Large intestine (tissue), 12 donors: ENCODE measurements at places on chromosomes 1 and 21. TPM values are rescaled to one million over a fixed set of nuclear protein-coding genes. Genes with fewer than 3 reads are reported as not detected.

DNA sequence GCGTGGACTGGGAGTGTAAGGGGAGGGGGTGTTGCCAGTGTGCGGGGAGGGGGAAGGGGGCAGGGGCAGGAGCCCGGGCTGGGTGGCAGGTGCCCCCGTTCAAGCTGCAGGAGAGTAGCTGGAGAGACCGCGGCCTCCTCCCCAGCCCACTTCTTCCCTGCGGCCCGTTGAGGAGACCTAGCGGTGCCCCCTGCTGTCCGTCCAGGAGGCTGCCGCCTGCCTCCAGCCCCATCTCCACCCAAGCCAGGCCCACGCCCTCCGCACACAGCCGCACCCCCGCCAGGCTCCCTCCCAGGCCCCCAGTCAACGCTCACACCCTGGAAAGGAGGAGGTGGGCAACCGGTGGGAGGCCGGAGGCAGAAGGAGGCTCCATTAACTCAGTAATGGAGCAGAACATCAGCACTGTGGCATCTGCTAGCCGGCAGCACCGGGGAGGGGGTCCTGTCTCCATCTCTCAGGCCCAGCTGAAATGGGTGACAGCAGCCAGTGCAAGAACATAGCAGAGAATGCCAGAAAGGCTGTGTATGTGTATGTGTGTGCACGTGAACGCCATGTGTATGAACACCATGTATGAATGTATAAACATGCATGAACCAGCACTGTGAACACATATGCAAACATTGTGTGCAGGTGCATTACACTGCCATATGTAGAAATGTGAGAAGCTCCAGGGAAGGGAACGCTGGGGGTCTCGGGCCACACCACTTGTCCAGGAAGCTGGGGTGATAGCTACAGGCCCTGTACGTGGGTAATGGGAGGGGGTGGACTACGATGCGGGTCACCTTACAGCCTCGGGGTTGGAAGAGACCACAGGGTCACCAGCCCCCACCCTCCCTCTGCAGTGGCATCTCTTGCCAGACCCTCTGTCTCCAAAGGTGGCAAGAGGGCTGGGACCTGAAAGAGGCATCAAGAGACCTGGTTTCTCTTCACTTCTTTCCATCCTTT is 84.6 kb downstream of the SYT2 start:
- H3K27ac ChIP-seq = no peak overlapping the region
- peak; percentile 56 for DNase-seq
- H3K36me3 ChIP-seq = no peaks in the 10 kb centered on the region

GRCh38 chr1:115782571-115783281 is 14.2 kb upstream of the CASQ2 start:
- no peak overlapping the region for H3K4me3 ChIP-seq
- DNase-seq = peak; percentile 11
- no peak overlapping the region for H3K27ac ChIP-seq
- H3K27me3 ChIP-seq = peaks cover 4% of the 10 kb centered on the region
- no peaks in the 10 kb centered on the region for H3K4me1 ChIP-seq
- no peaks in the 10 kb centered on the region for H3K36me3 ChIP-seq

- no peaks in the 10 kb centered on the region for H3K4me1 ChIP-seq
- DNase-seq = no peak
- H3K4me3 ChIP-seq = no peak overlapping the region
- H3K27me3 ChIP-seq = no peaks in the 10 kb centered on the region
- H3K36me3 ChIP-seq = peaks cover 2% of the 10 kb centered on the region
These were observed 94.9 kb downstream of the ZNF644 start for GRCh38 chr1:90926971-90927370.

- H3K36me3 ChIP-seq = no peaks in the 10 kb centered on the region
- no peaks in the 10 kb centered on the region for H3K4me1 ChIP-seq
- DNase-seq = no peak
- H3K4me3 ChIP-seq = no peak overlapping the region
These were observed 87.2 kb downstream of the SPAG17 start for GRCh38 chr1:118097622-118098348.

GRCh38 chr1:240241278-240241677 is 149.6 kb downstream of the FMN2 start:
- no peak for DNase-seq
- no peaks in the 10 kb centered on the region for H3K4me1 ChIP-seq
- no peak overlapping the region for H3K27ac ChIP-seq
- no peaks in the 10 kb centered on the region for H3K27me3 ChIP-seq
- no peaks in the 10 kb centered on the region for H3K36me3 ChIP-seq

- H3K27ac ChIP-seq = no peak overlapping the region
- peaks cover 5% of the 10 kb centered on the region for H3K36me3 ChIP-seq
- H3K4me3 ChIP-seq = no peak overlapping the region
- H3K27me3 ChIP-seq = no peaks in the 10 kb centered on the region
These were observed 18.0 kb downstream of the TRIM62 start for GRCh38 chr1:33163621-33164519.

DNA sequence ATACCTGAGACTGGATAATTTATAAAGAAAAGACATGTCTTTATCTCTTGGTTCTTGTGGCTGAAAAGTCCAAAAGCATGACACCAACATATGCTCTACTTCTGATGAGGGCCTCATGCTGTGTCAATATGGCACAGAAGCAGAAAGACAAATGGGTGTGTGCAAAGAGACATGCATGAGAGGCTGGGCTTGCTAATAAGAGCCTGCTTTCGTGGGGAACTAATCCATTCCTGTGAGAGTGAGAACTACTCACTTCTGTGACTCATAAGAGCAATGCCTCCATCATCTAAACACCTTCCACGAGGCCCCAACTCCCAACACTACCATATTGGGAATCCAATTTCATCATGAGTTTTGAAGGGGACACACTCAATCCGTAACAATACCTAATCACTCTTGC is 340.0 kb upstream of the DUSP10 start:
- H3K4me1 ChIP-seq = no peaks in the 10 kb centered on the region
- DNase-seq = no peak
- no peaks in the 10 kb centered on the region for H3K36me3 ChIP-seq
- H3K27ac ChIP-seq = no peak overlapping the region

DNA sequence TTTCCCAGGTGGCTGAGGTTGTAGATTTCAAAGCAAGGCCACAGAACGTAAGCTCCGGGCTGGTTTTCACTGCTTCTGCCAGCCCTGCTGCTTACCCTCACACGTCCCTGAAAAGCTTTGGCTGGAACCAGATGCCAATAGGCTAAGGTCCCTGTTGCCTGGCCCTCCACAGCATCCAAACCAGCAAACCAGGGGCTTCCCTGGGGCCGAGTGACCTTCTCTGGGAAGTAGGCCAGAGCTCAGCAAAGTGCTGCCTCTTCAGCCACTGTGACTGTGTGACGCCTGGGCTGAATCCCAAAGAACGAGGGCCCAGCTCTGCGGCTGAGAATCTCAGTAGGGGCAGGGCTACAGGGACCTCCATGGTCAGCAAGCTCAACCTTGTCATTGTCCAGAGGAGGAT is 28.9 kb upstream of the RBM15 start:
- no peak overlapping the region for H3K4me3 ChIP-seq
- H3K4me1 ChIP-seq = peaks cover 3% of the 10 kb centered on the region
- H3K27ac ChIP-seq = no peak overlapping the region
- peaks cover 7% of the 10 kb centered on the region for H3K27me3 ChIP-seq
- no peaks in the 10 kb centered on the region for H3K36me3 ChIP-seq
- no peak for DNase-seq

GRCh38 chr21:35927262-35927661 is 133.1 kb downstream of the SETD4 start:
- peaks cover 3% of the 10 kb centered on the region for H3K4me1 ChIP-seq
- no peaks in the 10 kb centered on the region for H3K27me3 ChIP-seq
- no peak overlapping the region for H3K27ac ChIP-seq
- H3K36me3 ChIP-seq = no peaks in the 10 kb centered on the region
- no peak overlapping the region for H3K4me3 ChIP-seq

DNA sequence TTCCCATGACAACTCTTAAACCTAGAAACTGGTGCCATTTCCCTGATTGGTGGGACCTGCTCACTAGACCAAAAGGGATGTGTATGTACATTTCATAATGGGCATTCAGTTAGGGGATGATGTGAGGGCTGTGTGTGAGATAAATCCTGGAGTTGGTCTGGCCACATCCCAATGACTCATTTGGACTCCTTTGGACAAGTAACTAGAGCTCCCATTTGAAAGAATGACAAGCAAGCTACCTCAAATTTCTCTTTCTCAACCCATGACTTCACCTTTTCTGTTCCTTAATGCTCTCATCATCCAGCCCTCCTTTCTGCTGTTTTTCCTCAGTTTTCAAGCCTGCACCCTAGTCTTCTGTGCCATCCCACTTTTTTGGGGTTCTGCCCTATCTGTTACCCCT is 27.9 kb downstream of the EBNA1BP2 start:
- peaks cover 39% of the 10 kb centered on the region for H3K27me3 ChIP-seq
- peaks cover 6% of the 10 kb centered on the region for H3K4me1 ChIP-seq
- no peak overlapping the region for H3K4me3 ChIP-seq
- no peaks in the 10 kb centered on the region for H3K36me3 ChIP-seq

- no peaks in the 10 kb centered on the region for H3K27me3 ChIP-seq
- no peaks in the 10 kb centered on the region for H3K4me1 ChIP-seq
- no peak overlapping the region for H3K27ac ChIP-seq
- H3K4me3 ChIP-seq = no peak overlapping the region
- DNase-seq = no peak
These were observed 72.7 kb downstream of the AK5 start for GRCh38 chr1:77354536-77354935.

DNA sequence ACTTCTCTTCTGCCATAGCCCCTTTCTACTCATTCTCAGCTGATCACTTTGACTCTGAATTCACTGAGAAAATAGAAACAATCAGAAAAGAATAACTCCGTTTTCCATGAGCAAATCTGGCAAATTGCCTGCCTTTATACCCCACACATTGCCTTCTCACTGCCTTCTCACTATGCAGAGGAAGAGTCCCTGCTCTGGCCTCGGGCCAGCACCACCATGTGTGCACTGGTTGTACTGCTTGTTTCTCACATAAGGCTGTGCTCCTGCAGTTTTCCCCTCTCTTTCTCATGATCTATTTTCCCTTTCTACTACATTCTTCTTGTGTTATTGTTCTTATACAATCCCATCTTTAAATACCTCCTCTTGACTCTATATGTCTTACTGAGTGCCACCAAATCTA is 2.3 kb upstream of the HMGCS2 start:
- no peaks in the 10 kb centered on the region for H3K27me3 ChIP-seq
- H3K4me1 ChIP-seq = peaks cover 58% of the 10 kb centered on the region
- peak overlapping the region; percentile 3 for H3K27ac ChIP-seq
- H3K4me3 ChIP-seq = no peak overlapping the region
- H3K36me3 ChIP-seq = no peaks in the 10 kb centered on the region

- H3K27ac ChIP-seq = no peak overlapping the region
- no peaks in the 10 kb centered on the region for H3K36me3 ChIP-seq
- peaks cover 2% of the 10 kb centered on the region for H3K27me3 ChIP-seq
These were observed 6.6 kb downstream of the CFAP141 start for GRCh38 chr1:154199563-154199879.

MFSD2A gene
- 27.1 TPM for polyA plus RNA-seq

MTARC1 gene
- 35.7 TPM for polyA plus RNA-seq

SH2D1B gene
- polyA plus RNA-seq = 2.1 TPM

RGS8 gene
- 0.19 TPM for polyA plus RNA-seq
